ENCODE measurements at places on chromosomes 2 and 18.
A peak's percentile ranks its signal among the peaks of the same experiment; 100 is the strongest.

DNA sequence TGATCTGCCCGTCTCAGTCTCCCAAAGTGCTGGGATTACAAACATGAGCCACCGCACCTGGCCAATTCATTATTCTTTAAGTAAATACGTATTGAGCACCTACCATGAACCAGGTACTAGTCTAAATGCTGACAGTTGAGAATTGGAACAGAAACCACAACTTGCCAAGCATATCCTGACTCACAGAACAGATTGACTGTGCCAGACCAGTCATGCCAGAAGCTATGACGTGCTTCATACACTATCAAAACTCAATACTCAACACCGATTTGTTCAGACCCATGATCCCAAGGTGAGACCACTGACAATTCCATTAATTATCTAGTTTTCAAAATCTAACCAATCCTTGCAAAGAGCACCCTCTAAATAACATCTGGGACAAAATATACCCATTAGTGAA is 148.6 kb downstream of the B3GNT2 start:
- no peak for DNase-seq

DNA sequence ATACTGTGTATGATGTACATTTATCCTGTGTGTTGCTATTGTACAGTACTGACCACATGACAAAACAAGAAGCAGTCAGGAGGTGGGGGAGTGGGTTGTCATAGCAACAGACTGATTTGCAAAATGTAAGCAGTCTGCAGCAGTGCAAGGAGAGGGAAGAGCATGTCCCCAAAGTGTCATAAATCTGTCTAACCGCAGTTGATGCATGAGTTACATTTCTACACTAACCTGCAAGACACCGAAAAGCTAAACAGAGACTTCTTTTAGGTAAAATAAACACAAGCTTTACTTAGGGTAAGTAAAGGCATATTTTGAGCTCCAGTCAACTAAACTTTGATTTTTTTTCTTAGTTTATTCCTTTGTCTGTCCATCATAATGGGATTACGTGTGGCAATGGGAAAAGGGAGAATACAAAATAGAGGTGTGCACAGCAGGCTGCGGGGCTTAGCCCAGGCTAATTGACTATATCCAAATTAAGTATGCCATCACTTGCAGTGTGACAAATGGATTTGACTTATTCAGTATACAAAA is 134.5 kb downstream of the MEIS1 start:
- no peak for DNase-seq

DNA sequence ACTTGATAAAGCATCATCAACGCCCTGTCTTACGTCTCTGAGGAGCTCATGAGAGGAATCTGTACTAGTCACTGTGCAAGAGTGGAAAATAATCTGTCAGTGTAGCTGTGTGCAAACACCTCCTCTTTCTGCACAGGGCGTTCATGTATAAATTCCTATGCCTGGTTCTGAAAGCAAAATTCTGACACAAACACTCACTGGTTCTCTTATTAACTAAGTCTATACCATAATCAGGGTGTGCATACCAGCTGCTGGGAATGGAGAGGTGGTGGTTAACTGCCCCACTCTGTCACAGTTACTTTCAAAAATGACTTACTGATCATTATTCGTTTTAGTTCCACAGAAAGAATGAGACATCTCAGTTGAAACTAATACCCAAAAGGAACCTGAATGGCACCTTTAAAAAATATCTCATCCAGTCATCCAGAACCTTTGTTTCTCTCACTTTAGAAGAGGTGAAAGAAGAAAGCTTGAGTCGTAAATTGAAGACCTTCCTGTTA is 35.7 kb downstream of the STK39 start:
- DNase-seq = no peak

DNA sequence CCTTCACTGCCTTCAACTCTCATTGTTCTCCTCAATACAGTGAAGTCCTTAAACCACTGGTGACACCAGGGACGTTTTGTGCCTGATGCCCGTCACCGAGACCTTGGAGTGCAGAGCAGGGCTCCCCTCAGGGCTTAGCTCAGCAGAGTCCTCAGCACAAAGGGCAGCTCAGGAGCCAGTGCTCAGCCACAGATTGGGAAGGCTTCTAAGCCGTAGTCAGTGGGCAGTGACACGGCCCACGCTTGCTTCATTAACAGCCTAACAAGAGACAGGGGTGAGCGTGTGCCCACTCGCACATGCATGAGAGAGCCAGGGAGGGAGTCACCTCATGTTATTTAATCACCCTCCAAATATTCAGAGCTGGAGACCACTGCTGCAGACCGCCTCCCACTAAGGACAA is 137.5 kb downstream of the SH3RF3 start:
- no peak for DNase-seq

DNA sequence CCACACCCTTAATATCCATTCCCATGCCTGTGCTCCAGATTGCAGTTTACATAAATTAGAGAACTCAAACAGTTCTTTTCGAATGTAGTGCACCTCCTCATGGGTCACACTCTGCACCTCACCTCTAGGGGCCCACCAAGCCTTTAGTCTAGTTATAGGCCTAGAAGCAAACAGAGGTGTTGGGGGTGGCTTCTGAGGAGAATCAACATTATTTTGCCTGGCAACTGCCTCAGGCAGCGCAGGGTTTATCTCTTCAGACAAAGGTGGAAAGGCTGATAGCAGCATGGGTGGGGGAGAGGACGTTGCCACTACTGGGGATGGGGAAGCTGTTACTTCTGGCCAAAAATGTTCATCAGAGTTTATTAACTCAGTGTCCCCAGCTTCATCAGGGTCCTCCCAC is 5.0 kb upstream of the GYPC start:
- DNase-seq = peak; percentile 77

DNA sequence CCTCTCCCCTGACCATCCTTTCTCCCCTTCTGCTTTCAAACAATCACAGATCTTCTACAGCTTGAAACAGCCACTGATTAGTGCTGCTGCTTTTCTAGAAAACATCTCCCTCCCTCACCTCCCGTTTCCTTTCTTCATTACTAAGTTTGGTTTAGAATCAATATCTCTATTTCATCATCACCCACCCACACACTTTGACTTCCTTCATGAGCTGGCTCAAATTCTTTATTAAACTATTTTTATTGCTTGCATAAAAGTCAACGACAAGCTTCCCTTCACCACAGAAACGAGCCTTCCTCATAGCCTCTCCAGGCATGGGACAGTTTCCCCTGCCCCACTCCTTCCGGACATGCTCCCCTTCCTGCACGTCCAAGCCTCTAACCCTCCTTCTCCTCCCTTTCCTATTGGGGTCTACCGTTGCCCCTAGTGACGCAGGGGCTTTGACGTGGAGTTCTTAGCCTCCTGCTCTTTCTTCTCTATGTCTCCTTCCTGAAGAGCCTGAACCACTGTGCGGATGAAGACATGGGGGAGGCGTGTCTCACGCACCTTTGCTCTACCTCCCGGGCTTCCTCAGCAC is 172.0 kb downstream of the AFF3 start:
- no peak for DNase-seq

DNA sequence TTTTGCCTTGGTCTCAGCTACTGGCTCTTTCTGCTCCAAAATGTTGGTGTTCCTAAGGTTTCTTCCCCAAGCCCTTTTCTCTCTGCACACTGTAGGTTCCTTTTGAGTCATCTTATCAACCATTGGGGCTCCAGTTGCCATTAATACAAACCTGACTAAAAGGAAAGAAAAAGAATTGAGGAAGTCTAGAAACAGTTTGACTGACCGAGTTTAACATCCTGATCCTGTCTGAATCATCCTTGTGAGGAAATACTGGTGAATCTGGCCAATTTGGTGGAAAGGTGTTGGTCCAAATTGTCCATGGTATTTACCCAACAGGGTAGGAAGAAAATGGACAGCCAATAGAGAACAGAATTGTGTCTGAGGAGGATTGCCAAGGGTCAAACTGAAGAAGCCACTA is 38.3 kb downstream of the CRYGD start:
- DNase-seq = no peak

GRCh38 chr2:230267556-230267955 is 42.0 kb downstream of the SP140 start:
- no peak for DNase-seq

GRCh38 chr2:207995887-207996286 is 29.4 kb downstream of the PLEKHM3 start:
- DNase-seq = no peak

- no peak for DNase-seq
Measured at GRCh38 chr2:26615336-26615859, 25.8 kb downstream of the CIB4 start.

DNA sequence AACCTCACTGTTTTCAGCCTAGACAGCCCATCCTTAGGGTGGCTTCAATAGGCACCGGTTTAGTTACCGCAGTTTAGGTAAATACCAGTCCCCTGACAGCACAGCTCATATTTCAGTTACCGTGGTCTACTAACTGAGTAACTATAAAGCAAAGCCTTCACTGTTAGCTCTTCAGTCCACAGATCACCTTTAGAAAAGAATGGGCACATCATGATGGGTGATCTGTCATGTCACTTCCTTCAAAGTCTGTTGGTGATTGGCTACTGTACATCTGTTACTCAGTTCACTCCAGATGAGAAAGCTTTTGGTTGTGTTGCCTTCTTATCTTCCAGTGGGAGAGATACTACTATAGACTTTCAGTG is 21.0 kb downstream of the SLC20A1 start:
- no peak for DNase-seq

DNA sequence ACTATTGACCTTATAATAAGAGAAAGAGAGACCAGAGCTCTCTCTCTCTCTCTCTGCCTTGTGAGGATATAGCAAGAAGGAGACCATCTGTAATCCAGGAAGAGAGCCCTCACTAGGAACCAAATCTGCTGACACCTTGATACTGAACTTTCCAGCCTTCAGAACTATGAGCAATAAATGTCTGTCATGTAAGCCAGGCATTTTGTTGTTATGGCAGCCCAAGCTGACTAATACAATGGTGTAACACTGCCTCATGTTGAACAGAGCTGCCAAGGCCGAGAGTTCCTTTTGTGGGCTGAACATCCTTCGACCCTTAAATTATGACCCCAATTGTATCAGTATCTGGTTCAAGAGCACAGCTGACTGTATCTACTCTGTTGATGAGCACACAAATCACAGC is 108.0 kb downstream of the LRRC30 start:
- no peak for DNase-seq

GRCh38 chr2:8134473-8134932 is 547.4 kb upstream of the ID2 start:
- DNase-seq = no peak

DNA sequence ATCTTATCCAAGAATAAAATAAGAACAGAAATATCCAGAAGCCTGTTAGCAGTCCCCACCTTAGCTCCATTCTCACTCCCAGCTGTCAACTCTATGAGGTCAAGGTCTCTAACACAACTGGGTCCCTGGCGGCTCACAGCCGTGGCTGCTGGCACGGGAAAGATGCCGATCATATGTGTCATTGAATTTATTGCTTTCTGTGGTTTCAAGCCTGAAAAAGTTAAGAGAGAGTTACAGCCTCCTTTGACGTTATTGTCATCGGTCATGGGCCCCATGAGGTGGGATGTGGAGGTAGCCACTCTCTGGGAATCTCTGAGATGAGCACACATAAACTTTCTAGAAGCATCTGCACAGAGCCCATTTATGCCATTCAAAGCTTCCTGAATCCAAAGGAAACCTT is 28.7 kb upstream of the CABLES1 start:
- DNase-seq = no peak

GRCh38 chr2:220259662-220260061 is 632.2 kb downstream of the SLC4A3 start:
- no peak for DNase-seq

DNA sequence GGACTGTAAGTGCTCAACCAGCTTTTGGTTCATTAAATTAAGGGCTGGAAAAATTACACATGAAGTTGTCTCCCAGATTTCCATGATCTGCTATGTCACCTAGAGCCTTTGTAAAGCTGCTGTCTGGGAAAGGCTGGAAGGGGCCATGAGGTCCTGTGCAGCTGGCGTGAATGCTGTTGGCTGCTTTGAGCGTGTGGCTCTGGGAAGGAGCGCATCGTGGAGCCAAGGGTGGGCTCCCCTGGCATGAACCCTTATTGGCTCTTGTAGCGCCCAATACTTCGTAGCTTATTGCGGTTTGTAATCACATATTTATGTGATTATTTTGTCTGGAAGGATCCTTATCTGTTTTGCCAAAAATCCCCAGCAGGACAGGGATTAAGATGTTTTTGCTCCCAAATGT is 70.5 kb upstream of the LMAN1 start:
- no peak for DNase-seq

DNA sequence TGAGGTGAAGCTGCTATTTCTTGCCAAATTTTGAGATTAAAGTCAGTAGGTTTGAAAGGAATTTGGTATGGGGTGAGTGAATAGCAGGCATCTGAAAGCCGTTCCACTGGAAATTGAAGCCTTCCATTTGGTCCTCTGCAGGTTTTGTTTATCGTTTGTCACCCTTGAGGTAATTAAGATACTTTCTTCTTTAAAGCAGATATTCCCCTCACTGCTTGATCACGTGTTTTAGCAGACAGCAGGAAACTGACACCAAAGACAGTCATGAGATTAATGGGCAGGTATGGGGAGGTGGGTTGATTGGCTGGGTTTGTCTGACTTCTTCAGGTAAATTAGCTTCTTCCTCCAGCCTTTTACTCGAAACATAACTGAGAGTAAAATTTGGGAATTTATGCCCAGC is 10.7 kb downstream of the LPIN1 start:
- no peak for DNase-seq

GRCh38 chr2:45554742-45555140 is 56.3 kb downstream of the SRBD1 start:
- DNase-seq = no peak

DNA sequence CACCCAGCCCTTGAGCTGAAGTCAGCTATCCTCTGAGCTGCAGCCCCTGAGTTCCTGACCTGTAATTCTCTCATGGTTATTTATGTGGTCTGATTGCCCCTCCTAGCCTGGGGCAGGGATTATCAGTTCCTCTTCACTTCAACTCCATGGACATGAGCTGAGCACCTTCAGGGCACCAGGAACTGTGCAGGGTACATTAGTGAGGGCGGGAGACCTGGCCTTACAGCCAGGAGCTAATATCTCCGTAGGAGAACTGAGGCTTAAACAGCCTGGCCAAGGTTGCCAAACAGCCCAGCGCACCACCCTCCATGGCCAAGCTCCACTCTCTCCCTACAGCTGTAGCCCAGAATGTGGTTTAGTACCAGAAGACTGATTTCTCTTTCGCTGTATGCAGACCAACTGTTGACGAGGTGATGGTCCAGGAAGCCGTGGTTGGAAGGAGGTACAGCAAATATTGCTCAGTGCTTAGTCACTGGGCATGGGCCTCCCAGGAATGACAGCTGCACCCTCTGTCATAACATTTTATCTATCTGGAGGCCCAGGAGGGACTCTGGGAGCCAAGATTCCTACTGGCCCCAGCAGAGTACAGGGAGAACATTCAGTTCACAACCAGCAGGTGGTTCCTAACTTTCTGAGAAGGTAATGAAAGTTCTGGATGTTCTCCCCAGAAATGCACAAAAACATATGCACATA is 228.7 kb upstream of the SIX2 start:
- no peak for DNase-seq

DNA sequence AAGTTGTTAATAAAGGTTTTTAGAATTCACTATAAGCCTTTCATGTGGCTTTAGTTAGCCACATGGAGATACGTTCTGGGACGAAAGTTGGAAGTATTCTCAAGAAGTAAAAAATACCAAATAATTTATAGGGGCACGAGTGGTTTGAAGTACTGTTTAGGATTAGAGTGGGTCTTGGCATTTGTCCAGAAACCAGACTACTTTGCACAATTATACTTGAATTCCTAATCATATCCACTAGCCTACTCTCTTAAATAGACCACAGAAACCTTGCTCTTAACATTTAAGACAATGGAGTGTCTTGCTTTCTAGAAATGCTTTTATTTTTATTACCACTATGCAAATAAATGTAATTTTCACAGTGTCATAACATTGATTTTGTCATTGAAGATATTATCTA is 44.6 kb downstream of the UBE2E3 start:
- peak; percentile 7 for DNase-seq

GRCh38 chr2:60512641-60513040 is 40.8 kb downstream of the BCL11A start:
- no peak for DNase-seq
